ENCODE measurements at places on chromosomes 1 and 21.

DNA sequence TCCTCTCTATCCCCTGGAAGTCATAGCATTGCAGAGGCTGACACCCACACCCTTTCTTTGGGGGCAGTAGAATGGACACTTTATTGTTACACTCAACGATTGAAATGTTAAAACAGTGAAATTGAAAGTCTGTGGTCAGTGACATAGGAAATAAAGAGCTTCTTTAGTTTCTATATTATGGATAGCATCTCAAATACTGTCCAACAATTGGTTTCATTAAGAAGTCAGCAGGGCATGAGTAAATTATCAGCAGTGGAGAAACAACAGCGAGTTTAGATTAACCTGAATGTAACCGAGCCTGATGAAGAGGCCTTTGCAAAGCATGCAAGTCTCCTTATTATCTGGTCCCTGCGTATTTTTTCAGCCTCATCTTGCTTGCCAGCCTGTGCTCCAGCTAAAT lies 350.7 kb downstream of the NTNG1 start:
- DNase-seq: no peak

DNA sequence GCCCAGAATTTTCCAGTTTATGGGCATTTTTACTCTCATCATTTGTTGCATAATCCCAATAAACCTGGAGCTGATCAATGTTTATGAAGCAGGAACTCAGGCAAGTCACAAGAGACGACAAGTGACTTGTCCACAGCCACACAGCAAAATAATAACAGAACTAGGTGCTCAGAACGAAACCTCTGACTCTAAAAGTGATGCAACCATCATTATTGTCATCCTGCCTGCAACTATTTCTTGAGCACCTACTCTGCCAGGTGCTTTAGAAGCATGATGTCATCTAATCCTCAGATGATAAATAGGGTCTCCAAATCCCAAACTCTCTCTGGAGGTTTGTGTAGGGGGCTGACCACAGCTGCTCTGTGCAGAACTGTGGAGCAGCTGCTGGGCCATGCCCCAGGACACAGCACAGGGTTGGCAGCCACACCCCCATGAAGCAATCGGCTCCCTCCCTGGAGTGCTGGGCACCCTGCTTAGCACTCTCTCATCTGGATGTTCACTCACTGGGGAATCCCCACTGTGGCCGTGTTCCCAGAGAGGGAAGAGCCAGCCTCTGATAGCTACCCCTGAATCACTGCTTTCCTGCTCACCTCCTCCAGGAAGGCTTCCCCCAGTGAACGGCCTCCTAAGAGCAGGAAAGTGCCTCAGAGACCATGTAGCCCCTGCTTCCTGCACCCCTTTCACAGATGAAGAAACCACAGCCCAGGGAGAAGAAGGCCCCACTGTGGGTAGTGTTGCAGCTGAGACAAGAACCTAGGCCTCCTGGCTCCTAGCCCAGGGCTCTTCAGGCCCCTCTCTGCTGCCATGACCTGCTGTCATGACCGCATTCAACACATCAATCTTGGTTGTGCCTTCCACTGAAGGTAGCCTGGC lies 2.1 kb downstream of the TTC22 start:
- DNase-seq: peak; percentile 69

GRCh38 chr1:108634521-108634920 lies 26.4 kb downstream of the HENMT1 start:
- DNase-seq: no peak

DNA sequence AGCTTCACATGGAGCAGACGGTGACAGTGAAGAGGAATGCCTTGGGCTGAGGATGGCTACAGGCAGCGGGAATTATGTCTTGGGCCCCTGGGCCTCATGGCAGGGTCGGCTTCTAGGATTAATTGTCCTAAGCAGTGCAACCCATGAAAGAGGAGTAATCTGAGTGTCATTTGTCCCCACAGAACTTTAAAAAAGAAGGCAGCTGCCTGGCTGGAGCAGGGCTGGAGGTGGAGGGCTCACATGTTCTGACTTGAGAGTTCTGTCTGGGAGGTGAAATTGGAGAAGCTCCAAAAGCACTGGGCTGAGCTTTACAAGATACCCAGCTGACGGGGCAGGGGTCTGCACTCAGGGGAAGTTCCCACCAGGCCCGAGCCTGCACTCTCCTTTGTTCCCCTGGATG lies 22.6 kb downstream of the CACNA1S start:
- no peak for DNase-seq

- no peak for DNase-seq
Measured at GRCh38 chr1:171139890-171140289, 45.2 kb upstream of the FMO2 start.

DNA sequence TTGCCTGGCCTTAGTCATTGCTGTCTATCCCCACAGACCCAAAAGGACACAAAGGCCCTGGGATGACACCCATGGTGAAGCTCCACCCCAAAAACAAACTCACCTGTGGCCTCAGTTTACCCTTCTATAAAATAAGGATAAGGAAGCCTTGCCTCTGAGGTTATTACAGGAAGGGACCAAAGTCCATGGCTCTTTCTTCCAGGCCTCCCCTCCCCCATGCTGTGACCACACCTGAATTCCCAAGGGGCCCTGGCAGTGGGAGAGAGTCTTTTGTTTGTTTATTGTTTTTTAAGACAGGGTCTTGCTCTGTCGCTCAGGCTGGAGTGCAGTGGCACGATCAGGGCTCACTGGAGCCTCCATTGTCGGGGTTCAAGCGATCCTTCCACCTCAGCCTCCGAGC lies 10.5 kb upstream of the TNFRSF25 start:
- DNase-seq: no peak

- no peak for DNase-seq
Measured at GRCh38 chr1:80365359-80366021, 1359.0 kb upstream of the ADGRL4 start.

DNA sequence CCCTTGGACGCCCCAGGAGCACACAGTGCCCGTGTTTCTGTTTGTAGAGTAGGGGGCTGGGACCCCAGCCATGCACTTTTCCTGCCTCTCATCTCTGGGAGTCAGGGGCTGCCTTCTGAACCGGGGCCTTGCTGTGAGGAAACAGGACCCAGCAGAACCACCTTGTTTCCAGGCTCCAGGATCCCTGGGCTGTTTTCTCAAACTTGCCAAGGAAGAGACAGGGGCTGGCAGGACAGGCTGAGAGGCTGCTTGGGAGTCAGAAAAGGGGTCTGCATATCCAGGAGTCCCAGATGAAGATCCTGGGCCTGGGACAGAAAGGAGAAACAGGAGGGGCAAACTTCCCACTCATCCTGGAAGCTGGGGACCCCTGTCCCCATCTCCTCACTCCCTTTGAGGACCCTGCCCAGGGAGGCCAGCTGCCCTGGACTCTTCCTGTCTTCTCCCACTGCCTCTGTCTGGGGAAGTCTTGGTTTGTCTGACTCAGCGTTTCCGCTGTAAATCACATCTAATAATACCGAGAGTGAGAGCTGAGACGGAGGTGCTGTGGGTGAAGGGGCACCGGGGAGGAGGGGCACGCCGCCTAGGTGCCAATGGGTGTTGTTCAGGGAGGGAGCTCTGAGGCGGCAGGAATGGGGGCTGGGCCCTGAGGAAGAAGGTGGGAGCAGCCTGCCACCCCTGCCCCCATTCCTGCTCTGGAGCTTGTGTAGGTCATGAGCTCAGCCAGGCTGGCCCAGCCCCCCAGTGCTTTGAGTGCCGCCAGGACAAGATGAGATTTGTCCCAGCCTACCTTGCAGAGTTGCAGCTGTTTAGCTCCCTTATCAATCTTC lies 16.7 kb downstream of the POU3F1 start:
- DNase-seq: peak; percentile 85

All from Caki2 (cell line).